LHCN-M2 (cell line): ENCODE measurements at places on chromosomes 2 and 18. TPM values are rescaled to one million over a fixed set of nuclear protein-coding genes. Genes with fewer than 3 reads are reported as not detected.

GRCh38 chr2:34307636-34308035 lies 708.5 kb upstream of the FAM98A start:
- no peak for DNase-seq

DNA sequence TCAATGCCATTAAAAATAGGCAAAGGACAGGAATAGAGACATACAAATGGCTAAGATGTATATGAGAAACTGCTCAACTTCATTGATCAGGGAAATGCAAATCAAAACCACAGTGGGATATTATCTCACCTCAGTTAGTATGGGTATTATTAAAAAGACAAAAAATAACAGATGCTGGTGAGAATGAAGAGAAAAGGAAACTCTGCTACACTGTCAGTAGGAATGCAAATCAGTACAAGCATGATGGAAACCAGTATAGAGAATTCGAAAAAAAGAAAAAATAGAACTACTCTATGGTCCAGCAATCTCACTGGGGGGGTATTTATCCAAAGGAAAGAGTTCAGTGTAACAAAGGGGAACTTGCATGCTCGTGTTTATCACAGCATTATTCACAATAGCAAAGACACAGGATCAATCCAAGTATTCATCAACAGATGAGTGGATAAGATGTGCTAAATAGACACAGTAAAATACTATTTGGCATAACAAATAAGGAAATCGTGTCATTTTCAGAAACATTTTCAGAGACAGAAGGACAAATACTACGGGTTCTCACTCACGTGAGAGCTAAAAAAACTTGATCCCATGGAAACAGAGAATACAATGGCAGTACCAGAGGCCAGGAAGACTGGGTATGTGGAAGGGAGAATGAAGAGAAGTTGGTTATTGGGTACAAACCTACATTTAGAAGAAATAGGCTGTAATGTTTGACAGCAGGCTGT lies 60.6 kb downstream of the CCDC74A start:
- no peak for DNase-seq

GRCh38 chr2:102484310-102485061 lies 11.5 kb downstream of the SLC9A4 start:
- DNase-seq: no peak

GRCh38 chr2:236366397-236366796 lies 102.2 kb upstream of the ASB18 start:
- DNase-seq: no peak

- DNase-seq: no peak
Measured at GRCh38 chr2:191901031-191901430, 54.1 kb upstream of the CAVIN2 start.

- no peak for DNase-seq
Measured at GRCh38 chr2:191302459-191303139, 57.4 kb downstream of the MYO1B start.

- no peak for DNase-seq
Measured at GRCh38 chr2:89850881-89851582, 1159.6 kb downstream of the RPIA start.

DNA sequence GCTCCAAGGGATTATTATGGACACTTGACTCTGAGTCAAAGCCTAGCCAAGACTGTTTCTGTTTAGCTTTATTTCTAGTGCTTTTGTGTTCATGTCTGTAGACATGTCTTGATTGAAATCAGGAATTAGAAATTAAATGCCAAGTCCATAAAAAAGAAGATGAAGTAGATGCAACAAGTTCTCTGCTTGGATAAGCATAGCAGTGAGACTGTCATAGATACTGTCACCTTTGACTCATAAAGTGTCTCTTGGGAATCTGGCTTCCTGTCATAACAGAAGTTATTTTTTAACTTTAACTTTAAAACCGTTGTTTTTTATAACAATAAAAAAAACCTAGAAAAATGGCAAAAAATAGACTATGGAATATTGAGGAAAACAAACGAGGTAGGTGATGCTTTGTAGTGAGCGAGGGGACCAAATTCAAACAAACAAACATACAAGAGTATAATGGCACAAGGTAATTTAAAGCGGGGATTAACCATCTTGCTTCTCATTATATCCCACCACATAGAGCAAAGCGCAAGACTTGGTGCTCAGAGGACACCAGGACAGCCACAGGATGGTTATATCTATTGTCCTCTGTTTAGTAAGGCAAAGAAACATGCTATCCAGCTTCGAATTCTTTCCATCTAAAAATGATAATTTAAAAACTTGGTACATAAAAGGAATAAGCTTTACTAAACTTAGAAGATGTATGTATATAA lies 64.6 kb downstream of the CD226 start:
- peak; percentile 32 for DNase-seq

- DNase-seq: no peak
Measured at GRCh38 chr2:30149513-30149912, 2.7 kb downstream of the YPEL5 start.

DNA sequence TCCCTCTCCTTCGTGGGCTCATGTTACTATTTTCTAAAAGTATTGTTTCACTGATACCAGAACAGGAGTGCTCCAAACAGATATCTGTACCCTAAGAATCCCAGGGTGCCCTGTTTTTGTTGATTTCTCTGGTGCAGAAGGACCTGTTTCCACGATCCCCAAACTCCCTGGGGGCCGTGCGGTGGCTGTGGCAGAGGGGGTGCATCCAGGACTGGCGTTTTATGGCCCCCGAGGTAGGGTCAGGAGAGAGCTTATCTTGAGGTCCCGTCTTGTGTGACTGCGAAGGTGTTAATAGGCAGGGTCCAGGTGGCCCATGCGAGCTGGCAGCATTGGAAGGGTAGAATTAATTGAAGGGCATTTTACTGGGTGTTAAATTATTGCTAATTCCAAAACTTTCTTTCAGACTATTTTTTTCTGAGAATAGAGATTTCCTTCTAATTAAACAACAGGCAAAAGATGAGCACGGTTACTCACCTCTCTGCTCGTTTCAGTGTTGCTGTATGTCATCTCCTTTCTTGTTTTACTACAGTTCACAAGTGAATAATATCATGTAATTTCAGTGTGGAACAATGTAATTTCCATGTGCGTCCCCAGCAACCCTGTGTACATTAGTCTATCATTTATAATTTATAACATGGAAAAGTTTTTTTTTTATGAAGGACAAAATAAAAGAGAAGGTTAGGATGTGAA lies 8.2 kb downstream of the TWIST2 start:
- DNase-seq: no peak

DNA sequence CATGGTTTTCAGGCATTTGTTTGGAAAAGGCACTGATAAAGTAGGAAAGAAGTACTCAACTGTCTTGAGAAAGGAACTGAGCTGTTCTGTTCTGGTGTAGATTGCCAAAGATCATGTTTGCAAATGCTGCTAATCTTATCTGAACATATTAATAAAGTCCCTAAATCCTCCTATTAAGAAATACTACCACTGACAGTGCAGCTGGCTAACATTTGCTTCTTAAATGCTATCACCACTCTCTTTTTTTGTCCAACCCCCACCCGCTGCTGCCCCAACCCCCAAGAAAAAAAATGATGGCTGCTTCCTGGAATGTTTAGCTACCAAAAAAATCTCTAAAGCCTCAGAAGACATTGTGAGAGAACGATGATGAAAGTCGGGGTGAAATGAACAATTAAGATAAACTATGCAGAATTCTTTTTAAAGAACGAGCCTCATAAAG lies 130.7 kb downstream of the CCBE1 start:
- DNase-seq: peak; percentile 31

GRCh38 chr2:220574038-220574437 lies 946.6 kb downstream of the SLC4A3 start:
- no peak for DNase-seq

GRCh38 chr2:94762600-94762999 lies 108.6 kb upstream of the TEKT4 start:
- no peak for DNase-seq

GRCh38 chr2:156320486-156321098 lies 11.9 kb downstream of the NR4A2 start:
- DNase-seq: peak; percentile 43

DNA sequence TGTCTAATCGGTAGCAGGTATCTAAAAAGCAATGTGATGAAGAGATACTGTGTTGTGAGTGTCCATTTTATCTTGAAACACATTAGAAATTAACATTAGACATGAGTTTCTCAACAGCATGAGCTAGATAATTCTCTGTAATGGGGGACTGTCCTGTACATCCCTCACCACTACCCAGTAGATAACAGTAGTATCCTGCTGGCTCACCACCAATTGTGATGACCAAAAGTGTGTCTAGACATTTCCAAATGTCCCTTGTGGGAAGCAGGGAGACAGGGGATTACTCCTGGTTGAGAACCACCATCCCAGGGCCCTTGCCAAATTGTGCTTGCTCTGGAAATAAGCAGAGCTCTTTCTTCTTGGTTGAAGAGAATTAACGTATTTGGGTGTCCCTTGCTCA lies 239.3 kb downstream of the IRS1 start:
- no peak for DNase-seq

- DNase-seq: peak; percentile 51
Measured at GRCh38 chr2:172244419-172245130, 141.9 kb upstream of the DLX2 start.

C2orf81 gene
- total RNA-seq: 0.63 and 1.5 TPM in 2 replicates

COBLL1 gene
- 2.0 and 4.0 TPM in 2 replicates for total RNA-seq

IL1F10 gene
- not detected in 2 replicates for total RNA-seq

SERPINB4 gene
- not detected in 2 replicates for total RNA-seq

DCDC2C gene
- not detected in 2 replicates for total RNA-seq

SERPINB10 gene
- total RNA-seq: not detected in 2 replicates

C2orf15 gene
- total RNA-seq: not detected in 2 replicates

PKDCC gene
- total RNA-seq: 5.7 and 7.1 TPM in 2 replicates

SERPINB3 gene
- not detected in 2 replicates for total RNA-seq
